ENCODE measurements at places on chromosomes 13 and 19.

DNA sequence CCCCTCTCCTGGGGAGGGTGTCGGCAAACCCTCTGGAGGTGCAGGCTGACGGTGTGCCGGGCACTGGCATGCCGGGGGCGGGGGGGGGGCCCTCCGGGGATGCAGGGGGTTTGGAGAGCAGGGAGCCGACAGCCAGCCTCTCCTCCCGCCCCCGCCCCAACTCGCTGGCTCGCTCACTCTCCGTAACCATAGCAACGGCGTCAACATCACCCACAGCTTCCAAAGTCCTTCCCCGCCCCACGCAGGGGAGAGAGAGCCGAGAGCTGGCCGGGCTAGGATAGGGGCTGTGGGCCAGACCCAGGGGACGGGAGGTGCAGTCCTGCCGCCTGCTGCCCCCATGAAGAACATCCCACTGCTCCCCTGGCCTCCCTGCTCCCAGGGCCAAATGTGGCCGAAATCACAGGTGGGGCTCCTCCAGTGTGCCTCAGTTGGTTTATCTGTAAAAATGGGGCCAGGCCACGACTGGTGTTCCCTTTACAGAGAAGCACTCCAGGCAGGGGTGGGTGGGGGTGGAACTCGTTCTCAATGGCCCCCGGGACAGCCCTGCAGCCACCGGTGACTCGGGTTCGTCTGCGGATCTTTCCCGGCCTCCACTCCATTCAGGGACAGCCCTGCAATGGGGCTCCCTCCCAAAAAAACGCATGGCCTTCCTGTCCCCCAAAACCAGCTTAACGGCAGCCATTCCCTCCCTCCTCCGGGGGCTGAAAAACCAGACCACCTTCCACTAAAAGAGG, 3.2 kb downstream of the KLF16 start:
- peak; percentile 75 for DNase-seq

DNA sequence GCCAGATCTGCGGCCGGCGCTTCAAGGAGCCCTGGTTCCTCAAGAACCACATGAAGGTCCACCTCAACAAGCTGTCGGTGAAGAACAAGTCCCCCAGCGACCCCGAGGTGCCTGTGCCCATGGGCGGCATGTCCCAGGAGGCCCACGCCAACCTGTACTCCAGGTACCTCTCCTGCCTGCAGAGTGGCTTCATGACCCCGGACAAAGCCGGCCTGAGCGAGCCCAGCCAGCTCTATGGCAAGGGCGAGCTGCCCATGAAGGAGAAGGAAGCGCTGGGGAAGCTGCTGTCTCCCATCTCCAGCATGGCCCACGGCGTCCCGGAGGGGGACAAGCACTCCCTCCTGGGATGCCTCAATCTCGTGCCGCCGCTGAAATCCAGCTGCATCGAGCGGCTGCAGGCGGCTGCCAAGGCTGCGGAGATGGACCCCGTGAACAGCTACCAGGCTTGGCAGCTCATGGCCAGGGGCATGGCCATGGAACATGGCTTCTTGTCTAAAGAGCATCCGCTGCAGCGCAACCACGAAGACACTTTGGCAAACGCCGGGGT, 72.6 kb downstream of the ZNF536 start:
- DNase-seq: no peak

DNA sequence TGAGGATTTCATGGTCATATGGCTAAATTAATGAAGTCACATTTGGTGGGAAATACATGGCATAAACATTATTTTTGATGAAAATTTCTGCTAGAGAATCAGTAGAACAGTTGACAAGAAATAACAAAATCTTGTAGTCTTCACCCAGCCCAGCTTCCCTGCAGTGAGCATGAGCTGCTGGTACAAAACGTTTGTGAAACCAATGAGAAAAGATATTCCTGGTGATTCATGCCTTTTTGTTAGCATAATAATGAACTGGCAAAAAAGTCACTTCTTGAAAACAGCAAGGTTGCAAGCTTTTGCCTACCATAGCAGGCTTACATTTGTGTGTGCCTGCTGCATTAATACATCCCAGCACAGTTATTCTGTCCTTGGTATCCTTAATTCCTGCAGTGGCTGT, 475.9 kb upstream of the HTR2A start:
- no peak for DNase-seq

- DNase-seq: no peak
Measured at GRCh38 chr13:96481482-96481881, 391.6 kb downstream of the HS6ST3 start.

DNA sequence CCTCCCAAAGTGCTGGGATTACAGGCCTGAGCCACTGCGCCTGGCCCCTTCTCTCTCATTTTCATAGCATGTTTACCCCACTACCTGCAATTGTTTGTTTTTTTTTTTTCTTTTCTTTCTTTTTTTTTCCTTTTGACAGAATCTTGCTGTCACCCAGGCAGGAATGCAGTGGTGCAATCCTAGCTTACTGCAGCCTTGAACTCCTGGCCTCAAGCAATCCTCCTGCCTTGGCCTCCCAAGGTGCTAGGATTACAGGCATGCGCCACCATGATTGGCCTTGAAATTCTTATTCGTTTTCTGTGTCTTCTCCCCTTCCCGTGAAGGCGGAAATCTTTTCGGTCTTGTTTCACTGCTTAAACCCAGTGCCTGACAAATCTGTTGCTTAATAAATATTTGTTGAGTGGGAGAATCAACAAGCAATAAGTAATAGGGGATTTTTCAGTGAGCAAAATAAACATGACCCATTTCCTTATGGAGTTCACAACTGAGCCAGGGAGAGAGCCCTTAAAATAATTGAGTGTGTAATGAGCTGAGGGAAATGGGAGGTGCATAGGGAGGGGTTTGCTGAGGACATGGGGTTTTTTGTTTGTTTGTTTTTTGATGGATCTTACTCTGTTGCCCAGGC, 1.8 kb upstream of the INSR start:
- DNase-seq: no peak

DNA sequence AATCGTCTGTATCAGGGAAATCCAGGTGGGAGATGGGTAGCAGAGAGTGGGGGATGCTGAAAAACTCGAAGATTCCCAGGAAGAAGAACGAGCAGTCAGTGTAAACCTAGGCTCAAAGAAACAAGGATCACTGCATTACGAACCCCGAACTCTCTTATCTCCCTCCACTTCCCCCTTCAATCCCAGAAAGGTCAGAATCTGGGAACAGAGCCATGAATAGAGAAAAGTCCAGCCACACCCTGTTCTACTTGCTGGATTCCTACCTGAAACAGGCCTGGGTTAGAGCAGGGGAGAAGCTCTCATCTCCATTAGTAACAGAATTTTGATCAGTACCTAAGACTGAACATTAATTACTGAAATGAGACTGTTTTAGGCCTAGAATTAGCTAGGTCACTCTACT, 24.4 kb downstream of the EPSTI1 start:
- DNase-seq: no peak

DNA sequence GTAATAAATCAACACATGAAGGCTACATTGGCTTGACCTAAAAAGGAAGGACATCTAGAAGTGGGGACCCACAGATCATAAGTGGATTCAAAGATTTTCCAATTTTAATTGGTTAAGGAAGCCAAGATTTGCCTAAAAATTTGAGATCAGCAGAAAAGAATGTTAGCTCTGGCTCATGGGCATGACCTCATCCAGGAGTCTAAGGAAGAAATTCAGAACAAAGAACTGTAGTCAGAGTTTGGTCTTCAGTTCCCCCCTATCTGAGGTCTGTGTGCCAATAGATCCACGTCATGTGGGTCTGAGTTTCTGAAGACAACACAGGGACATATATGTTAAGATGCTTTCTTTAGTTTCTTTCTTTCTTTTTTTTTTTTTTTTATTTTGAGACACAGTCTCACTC, 648.8 kb upstream of the SPRY2 start:
- DNase-seq: no peak

DNA sequence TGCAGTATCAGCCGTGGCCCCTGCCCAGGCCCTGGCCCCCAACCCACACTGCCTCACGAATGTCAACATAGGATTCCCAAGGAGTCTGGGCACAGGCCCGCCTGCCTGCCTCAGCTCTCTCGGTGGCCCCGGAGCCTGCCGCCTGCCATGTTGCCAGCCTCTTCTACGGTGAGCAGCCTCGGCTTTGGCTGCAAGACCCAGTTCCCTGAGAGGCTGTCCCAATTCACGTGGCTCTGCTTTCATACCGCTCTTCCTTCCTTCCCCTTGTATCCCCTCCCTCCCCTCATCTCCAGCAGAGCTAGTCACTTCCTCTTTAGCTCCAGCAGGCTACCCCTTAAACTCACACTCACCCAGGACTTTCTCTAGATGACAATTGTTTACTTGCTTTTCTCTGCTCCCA, 42.7 kb downstream of the SERP2 start:
- DNase-seq: no peak

DNA sequence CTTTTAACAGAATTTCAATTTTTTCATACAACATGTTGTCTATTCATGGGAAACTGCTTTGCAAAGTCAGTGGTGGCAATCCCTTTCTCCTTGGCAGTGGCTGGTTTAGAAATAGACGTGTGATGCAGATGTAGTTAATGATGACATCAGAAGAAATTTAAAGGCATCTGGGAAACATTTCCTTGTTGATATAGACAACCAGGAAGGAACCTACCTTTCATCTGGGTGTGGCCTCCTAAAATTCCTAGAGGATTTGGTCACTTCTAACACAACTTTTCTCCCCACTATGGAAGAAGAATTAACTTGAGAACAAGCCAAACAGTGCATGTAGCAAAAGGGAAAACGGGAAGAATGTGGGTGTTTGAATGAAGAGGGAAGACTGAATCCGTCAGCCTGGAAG, 102.8 kb downstream of the EFNB2 start:
- DNase-seq: no peak

DNA sequence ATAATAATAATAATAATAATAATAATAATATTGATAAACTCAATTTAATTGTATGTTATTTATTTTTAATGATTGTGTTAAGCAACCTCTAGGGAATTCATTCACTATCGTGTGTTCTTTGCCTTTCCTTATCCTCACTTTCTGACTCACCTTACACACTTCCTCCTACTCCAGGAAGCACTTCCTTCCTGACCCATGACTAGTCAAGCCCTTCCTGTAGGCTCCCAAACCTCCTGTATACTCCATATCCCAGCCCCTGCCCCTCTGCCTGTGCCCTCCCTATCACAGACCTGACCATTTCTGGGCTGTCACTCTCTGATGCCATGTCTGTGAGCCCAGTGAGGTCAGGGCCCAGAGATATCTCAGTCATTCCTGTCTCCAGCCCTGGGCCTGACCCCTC, 7.6 kb downstream of the LGALS4 start:
- no peak for DNase-seq

DNA sequence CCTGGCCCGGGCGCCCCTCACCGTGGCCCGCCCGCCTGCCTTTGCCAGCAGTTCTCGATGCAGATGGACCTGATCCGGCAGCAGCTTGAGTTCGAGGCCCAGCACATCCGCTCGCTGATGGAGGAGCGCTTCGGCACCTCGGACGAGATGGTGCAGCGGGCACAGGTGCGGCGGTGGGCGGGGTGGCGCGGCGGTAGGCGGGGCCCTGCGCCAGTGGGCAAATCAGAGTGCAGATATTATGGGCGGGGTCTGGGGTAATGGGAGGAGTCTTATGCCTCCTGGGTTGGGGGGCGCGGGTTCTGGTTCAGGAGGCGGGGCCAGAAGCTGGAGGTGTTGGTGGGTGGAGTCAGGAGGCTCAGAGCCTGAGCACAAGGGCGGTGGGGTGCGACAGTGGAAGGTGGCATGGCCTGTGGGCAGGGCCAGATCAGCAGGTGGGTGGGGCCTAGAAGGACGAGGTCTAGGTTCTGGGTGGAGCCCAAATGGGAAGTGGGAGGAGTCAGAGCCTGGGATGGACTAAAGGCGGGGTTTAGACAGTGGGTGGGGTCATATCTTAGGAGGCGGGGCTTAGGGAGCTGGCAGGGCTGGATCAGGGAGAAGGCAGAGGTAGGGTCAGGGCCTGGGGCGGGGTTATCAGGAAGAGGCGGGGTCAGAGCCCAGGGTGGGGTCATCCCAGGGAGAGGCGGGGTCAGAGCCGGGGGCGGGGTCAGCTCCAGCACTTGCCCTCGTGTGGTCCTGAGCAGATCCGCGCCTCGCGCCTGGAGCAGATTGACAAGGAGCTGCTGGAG, 5.6 kb downstream of the APC2 start:
- no peak for DNase-seq

All from fibroblast of the conjunctiva (primary cell).